Suprapubic skin (tissue), 4 donors: ENCODE measurements at places on chromosomes 3 and 15. TPM values are rescaled to one million over a fixed set of nuclear protein-coding genes. Genes with fewer than 3 reads are reported as not detected.

Gene FAM162A
- total RNA-seq: 33.1 TPM

Gene C3orf80
- not detected for total RNA-seq

Gene CCDC54
- total RNA-seq: not detected

Gene COL7A1
- total RNA-seq: 340 TPM

Gene DGKG
- 4.0 TPM for total RNA-seq

Gene ITIH4
- total RNA-seq: 5.6 TPM

Gene RAF1
- 132 TPM for total RNA-seq

Gene IGSF10
- 2.1 TPM for total RNA-seq

Gene CRABP1
- 8.5 TPM for total RNA-seq

Gene COLQ
- total RNA-seq: 0.52 TPM

Gene LSAMP
- total RNA-seq: 4.3 TPM

GRCh38 chr3:14768182-14768790, 50.5 kb upstream of the FGD5 start:
- no peak for DNase-seq

DNA sequence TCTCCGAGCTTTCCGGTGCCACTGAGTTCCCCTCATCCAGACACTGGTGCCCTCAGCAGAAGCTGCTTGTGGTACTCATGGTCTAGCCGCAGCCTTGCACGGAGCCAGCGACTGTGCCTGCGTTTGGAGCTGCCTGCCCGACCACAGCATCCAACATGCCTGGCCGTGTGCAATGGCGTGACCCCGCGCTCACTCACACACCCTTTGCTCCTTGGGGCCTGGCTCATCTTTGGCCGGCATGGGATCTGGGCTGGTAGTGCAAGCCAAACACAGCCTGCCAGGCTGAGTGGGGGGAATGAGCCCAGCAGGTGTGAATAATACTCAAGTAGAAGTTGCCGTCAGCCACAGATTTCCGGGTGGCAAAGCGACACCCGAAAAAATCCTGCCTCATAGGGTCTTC, 1178.7 kb upstream of the GBE1 start:
- DNase-seq: no peak

- DNase-seq: no peak
Observed at GRCh38 chr3:65616563-65616962, 422.2 kb downstream of the MAGI1 start.

DNA sequence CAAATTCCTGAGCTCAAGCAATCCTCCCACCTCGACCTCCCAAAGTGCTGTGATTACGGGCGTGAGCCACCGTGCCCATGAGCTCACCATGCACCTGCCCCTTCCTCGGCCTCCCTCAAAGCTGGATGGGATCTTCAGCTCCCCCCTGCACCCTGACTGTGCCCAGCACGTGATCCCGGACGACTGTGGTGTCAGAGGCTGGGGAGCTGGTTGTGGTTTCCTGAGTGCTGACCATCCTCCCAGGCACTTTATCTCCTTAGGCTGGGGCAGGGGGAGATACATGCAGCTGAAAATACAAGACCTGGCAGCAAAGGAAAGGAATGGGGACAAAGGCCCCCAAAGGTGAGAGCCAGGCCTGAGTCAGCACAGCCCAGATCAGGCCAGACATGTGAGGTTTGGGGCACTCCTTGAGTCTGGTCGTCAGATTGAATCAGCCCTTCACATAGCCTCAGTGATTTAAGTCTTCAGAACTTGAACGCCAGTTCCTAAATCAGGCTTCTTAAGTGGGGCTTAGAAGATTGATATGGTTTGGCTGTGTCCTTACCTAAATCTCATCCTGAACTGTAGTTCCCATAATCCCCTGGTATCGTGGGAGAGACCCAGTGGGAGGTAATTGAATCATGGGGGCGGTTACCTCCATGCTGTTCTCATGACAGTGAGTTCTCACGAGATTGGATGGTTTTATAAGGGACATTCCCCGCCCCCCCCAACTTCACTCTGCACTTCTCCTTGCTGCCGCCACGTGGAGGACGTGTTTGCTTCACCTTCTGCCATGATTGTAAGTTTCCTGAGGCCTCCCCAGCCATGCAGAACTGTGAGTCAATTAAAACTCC, 35.8 kb downstream of the PRKCD start:
- DNase-seq: no peak

DNA sequence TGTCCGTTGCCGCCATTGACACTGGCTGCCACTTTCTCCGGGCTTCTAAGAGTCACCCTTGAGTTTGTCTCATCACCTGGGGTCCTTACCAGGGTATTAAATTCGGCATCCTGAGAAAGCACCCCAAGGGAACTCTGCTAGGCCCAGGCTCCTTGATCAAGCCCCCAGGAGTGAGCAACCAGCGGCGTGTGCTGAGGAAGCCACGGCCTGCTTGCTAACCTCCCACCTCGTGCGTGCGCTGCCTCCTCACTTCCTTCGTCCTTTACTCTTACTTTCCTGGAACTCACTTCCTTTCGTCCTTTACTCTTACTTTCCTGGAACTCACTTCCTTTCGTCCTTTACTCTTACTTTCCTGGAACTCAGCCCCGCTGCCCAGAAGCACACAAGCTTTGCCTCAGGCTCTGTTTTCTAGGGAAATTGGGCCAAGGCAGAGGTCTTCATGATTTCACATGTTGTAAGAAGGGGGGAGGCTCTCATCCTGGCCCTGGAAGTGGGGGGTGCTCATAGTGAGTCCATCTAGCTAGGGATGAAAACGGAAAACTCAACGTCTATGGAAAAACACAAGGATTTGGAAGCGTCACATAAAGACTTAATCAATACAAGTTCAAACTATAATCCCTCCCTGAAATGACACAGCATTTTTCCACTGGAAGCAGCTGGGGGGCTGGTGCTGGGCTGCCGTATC, 36.7 kb upstream of the BDH1 start:
- DNase-seq: no peak

DNA sequence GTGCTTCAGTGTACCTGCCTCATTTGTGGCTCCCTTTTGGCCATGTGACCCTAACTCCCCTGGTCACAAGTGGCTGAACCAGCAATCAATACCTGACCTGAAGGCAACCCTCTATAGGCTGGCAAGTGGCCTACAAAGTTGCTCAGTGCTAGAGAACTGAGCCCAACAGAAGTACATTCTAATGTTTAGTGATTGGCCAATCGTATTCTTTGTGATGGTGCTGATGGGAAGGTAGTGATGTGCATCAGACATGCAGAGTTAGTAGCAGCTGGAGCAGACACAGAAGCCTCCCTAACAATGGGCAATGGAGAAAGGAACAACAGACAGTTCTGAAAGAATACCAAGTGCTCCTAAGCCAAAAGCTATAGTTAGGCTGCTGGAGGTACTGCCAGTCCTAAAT, 10.4 kb upstream of the ATOSA start:
- no peak for DNase-seq

DNA sequence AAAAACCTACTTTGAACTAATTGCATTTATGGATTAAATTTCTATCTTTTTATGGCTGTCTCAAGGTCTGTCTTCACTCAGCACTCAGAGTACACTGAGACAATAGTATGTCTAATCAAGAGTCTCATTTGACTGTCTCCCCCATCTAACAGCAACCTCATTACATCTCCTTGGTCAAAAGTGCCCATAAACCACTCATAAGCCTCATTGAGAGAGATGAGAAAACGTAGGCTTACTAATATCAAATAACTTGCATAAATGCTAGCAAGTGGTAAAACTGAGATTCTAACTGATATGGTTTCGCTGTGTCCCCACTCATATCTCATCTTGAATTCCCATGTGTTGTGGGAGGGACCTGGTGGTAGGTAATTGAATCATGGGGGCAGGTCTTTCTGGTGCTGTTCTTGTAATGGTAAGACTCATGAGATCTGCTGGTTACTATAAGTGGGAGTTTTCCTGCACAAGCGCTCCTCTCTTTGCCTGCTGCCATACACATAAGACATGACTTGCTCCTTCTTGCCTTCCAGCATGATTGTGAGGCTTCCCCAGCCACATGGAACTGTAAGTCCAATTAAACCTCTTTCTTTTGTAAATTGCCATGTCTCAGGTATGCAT, 113.9 kb downstream of the TFDP2 start:
- DNase-seq: no peak

GRCh38 chr3:191139736-191140135, 59.3 kb upstream of the OSTN start:
- no peak for DNase-seq

DNA sequence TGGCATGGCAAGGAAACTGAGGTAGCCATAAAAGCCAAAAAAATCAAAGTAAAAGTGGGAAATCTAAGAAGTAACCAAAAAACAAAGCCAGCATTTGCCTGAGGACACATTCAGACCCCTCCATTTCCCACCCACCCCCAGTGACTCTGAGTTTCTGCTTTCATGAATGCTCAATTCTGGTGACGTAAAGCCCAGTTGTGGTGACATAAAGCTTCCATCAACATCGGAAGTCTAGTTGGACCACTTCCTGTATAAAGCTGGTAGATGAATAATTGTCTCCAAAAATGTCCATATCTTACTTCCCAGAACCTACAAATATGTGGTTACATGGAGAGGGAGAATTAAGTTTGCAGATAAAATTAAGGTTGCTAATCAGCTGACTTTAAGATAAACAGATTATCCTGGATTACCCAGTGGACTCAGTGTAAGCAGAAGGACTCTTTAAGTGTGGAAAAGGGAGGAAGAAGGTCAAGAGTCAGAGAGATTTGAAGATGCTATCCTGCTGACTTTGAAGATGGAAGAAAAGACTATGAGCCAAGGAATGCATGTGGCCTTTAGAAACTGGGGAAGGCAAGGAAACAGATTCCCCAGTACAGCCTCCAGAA, 62.0 kb upstream of the ST3GAL6 start:
- DNase-seq: no peak

DNA sequence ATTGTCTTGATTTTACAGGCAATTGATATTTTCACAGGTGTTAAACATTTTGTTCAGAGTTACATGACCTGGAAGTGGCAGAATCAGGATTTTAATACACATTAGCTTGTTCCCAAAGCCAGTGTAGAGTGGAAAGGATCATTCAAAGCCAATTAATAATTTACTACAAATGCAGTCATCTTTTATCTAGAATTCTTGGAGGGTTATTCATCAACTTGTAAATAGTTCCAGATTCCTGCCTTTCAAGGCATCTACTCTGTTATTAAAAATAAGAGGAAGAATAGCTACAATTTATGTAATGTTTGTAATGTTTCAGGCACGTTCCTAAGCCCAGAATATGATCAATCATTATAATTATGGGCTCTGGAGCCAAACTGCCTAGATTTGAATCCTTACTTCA, 358.5 kb downstream of the ZNF385D start:
- no peak for DNase-seq

DNA sequence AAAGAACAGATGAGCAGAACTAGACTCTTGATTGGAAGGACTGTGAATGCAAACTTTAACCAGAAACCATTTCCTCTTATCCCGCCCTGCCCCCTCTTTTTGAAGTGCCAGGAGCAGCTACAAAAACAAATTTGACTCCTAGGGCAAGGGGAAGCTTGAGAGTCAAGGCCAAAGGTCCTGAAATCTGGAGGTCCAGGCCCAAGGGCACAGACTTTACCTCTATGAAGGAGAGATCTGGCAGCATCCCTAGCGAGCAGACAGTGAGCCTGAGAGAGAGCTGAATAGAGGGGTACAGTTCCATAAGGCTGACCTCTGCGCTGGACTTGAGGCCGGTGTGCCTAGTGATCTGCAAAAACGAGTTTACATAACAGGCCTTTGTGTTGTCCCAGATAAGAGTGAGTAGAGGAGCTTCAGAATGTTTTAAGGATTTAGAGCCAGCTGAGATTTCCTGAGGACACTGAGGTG, 5.1 kb downstream of the RAB43 start:
- no peak for DNase-seq

- DNase-seq: no peak
Observed at GRCh38 chr15:94203306-94203705, 28.1 kb upstream of the MCTP2 start.

- no peak for DNase-seq
Observed at GRCh38 chr3:116165135-116165534, 280.2 kb downstream of the LSAMP start.

GRCh38 chr15:72515591-72516389, 41.7 kb downstream of the ARIH1 start:
- DNase-seq: no peak

GRCh38 chr15:69469467-69470201, 17.0 kb downstream of the RPLP1 start:
- DNase-seq: peak; percentile 35

DNA sequence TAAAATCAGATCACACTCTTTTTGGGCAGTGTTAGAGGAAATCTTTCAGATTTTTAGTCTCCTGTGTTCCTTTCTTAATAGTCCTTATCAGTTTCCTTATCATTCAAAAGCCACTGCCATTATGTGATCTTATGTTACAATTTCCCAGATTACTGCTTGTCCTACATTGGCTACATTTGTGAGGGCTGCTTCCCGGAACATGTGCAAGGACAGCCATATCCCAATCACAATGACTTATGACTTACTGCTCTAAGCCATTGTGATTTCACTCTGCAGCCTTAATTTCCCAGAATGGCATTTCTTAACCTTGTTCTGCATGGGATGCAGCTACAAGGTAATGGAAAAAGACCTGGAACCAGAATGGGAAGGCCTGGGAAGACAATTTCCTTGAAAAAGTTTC, 125.1 kb upstream of the PPP2R3A start:
- no peak for DNase-seq

GRCh38 chr3:157394411-157394810, 42.2 kb upstream of the PTX3 start:
- no peak for DNase-seq

- no peak for DNase-seq
Observed at GRCh38 chr3:56251343-56251945, 216.8 kb downstream of the ERC2 start.

DNA sequence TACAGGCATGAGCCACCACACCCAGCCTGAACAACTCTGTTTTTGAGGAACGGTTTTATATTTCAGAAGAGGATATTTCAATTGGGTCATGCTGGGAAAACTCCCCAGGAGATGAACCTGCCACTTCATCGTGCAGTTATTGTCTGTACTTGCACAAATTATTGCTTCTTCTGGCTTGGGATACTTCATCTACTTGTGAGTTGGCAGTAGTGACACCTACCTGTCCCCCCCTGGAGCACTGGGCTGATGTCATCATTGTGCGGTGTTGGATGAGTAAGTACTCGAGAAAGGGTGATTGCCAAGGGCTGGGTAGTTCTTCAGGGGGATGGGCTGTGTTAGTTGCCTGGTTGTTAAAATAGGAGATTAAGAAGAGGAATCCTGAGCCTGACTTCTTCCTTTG, 85.1 kb upstream of the SAMMSON start:
- no peak for DNase-seq

GRCh38 chr3:13264468-13264795, 155.7 kb downstream of the NUP210 start:
- no peak for DNase-seq

DNA sequence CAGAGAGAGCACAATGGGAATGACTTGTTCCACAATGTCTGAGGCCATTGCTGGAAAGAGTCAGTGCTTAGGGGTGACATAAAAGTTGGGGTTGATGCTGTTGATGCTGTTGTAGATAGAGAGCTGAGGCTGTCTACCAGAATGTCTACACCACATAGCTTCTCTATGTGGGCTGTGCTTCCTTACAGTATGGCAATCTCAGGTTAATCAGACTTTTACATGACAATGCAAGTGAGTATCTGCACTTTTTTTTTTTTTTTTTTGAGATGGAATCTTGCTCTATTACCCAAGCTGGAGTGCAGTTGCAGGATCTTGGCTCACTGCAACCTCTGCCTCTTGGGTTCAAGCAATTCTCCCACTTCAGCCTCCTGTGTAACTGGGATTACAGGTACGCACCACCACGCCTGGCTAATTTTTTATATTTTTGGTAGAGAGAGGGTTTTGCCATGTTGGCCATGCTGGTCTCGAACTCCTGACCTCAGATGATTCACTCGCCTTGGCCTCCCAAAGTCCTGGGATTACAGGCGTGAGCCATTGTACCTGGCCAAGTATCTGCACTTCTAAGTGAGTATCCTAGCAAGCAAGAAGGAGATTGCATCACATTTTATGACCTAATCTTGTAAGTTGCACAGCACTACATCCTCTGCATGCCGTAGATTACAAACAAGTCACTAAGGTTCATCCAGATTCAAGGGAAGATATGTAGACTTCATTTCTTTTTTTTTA, 28.7 kb downstream of the DLEC1 start:
- no peak for DNase-seq
